GM13977 (cell line): ENCODE measurements at places on chromosomes 11 and 22.

- no peak for DNase-seq
Observed at GRCh38 chr11:111530091-111530490, 10.4 kb upstream of the LAYN start.

- no peak for DNase-seq
Observed at GRCh38 chr11:118232659-118233058, 7.8 kb upstream of the JAML start.

- no peak for DNase-seq
Observed at GRCh38 chr11:9200471-9200870, 64.7 kb downstream of the DENND5A start.

- DNase-seq: peak; percentile 22
Observed at GRCh38 chr11:86182976-86183584, 61.5 kb upstream of the EED start.

DNA sequence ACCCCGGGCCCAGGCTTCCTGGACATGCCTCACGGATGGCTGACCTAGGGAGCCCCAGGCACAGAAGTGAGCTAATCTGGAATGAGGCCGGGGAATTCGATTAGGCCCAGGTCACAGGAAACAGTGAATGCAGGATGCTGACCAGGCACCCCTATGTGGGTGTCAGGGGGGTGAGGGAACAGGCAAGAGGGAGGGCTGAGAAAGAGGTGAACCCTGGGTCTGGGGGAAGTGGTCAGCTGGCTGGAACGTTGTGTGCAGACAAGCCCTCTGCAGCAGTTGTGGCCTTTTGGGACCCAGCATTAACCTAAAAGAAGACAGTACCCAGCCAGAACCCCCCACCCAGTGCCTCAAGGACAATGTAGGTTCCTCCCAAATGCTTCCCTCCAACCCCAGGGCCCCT, 8.1 kb downstream of the SERHL2 start:
- no peak for DNase-seq

DNA sequence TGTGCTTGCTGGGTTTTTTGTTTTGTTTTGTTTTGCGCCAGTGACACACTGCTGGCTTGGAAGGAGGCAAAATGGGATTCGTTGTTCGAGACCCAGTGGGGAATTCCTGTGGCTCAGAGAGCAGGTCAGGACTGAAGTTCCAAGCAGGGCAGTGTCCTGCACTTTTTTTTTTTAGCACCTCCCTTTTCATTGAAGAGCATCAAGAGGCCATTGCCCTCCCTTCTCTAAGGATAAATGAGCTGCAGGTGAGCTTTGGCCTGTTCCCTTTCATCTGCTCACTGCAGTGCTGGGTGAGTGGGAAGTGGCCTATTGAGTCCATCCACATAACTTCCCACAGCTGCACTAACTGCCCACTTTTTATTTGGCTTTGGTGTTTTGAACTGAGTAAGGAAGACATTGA, 87.8 kb downstream of the ARHGAP42 start:
- no peak for DNase-seq

GRCh38 chr11:92511522-92512203, 287.0 kb downstream of the FAT3 start:
- DNase-seq: no peak

DNA sequence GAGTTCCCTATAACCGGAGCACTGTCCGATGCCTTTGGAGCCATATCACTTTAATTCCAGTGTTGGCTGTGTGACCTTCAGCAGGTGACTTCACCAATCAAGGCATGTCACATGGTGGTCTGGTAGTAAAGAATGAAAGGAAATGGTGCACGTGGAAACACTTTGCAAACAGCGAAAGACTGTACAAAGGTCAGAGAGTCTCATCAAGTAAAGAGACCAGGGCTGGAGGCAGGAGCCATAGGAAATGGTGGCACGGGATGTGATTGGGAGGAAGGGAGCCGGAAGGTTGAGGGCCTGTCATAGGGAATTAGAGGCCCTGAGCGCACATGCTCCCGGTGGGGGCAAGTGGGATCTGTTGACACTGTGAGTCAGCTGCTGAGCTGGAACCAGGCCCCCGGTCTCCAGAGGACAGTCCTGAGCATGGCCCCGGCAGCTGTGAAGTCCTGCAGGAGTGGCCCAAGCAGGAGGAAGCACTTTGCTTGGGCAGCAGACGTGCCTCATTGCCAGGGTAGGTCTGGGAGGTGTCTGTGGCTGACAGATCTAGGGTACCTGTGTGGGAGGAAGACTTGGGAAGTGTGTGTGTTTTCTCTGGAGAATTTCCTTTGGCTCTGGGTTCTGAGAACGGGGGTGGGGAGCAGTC, 2.0 kb downstream of the DAGLA start:
- DNase-seq: no peak

DNA sequence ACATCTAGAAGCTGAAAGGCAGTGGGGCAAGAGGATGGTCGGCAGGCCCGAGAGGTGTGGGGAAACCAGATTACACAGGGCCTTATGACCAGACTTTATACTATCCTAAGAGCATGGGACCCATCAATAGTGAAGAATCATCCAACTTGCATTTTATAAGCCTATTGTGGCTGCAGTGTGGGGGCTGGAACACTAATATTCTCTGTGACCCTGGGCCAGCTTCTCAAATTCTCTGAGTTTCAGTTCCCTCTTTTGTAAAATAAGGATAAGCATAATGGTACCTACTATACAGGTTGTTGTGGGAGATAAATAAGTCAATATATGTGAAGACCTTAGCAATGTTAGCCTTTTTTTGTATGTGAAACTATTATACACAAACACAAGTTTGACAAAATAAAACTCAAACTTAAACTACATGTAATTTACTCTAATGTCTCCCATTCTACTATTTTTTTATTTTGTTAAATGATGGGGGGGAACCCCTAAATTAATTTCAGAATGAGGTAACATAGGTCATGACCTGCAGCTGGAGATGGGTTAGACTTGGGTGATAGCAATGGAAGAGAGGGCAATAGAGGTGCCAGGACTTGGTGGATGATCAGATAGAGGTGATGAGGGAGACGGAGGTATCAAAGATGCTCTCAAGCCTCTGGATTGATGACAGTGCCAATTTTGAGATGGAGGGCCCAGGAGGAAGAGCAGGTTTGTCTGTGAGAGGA, 30.1 kb downstream of the SMCO4 start:
- DNase-seq: no peak

DNA sequence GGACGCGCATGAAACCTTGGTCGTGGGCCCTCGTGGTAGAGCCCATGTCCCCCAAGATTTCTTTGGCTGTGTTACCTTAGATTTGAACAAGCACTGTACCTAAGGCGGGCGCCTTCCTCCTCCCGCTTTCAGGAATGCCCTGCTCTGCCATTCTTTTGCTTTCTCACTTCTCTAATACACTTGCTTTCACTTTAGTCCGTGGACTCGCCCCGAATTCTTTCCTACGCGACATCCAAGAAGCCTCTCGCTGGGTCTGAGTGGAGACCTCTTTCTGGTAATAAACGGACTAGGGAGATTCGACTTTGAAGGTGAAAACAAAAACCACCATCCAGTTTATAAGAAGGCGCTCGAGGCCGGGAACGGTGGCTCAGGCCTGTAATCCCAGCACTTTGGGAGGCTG, 1.2 kb upstream of the NUP50 start:
- DNase-seq: no peak

- no peak for DNase-seq
Observed at GRCh38 chr11:73366265-73366610, 10.0 kb upstream of the RELT start.

GRCh38 chr22:21569459-21570170, 2.1 kb downstream of the UBE2L3 start:
- no peak for DNase-seq

DNA sequence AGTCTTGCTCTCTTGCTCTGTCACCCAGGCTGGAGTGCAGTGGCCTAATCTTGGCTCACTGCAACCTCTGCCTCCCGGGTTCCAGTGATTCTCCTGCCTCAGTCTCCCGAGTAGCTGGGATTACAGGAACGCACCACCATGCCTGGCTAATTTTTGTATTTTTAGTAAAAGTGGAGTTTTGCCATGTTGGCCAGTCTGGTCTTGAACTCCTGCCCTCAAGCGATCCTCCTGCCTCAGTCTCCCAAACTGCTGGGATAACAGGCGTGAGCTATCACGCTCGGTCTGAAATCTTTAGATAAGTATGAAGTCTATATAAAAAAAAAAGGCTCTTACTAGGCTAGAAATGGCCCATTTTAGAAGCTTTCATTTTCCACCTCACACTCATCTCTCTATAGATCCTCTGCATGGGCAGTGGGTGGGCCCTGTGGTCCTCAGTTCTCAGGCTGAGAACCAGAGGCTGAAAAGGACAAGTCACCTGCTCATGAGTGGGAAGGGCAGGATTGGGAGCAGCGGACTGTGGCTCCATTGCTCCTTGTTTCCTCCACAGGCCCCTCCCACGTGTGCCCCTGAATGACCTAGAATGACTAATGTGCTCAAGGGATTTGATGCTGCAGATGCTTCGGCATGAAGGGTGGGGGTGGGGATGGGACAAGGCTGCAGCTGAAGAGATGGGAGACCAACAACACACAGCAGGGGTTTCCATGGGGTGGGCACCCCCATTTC, 19.8 kb upstream of the PRAME start:
- DNase-seq: no peak
